ENCODE measurements at places on chromosomes 7 and 10.

DNA sequence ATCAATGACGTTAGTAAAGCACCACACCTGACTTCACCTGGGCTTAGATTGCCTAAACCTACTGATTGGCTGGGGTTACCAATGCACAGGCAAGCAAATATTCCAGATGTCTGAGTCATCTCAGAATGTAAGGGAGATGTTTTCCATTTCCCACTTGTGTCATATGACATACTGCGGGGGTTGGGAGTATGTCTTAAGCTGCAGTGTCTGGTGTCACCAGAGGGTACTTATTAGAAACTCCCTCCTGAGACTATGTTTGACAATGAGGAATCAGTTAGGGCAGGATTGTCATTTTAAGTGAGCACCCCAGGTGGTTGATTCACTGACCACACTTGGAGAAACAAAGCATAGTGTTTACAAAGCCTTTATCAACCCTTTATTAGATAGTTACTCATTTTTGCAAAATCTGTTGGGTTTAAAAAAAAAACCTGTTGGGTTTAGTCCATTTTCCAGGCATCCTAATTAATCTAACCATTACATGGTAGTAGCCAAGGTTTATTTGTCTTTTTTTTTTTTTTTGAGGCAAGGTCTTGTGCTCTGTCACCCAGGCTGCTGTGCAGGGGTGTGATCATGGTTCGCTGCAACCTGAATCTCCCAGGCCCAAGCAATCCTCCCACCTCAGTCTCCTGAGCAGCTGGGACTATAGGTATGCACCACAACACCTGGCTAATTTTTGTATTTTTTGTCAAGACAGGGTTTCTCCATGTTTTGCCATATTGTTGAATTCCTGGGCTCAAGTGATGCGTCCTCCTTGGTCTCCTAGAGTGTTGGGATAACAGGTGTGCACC, 72.5 kb downstream of the CDK6 start:
- DNase-seq: no peak

- DNase-seq: no peak
These were observed 47.5 kb downstream of the ZNF680 start for GRCh38 chr7:64515330-64515729.

DNA sequence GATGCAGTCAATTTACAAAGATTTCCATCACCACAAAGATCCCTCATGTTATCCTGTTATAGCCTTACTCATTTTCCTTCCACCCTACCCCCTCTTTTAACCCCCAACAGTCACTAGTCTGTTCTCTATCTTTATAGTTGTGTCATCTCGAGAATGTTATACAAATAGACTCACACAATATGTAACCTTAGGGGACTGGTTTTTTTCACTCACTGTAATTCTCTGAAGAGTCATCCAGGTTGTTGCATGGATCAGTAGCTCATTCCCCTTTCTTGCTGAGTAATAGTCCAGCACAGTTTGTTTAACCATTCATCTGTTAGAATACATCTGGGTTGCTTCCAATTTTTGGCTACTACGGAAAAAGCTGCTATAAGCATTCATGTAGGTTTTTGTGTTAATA, 121.1 kb upstream of the PDE1C start:
- DNase-seq: no peak

GRCh38 chr7:111763221-111763801, 201.0 kb upstream of the IMMP2L start:
- DNase-seq: peak; percentile 73

DNA sequence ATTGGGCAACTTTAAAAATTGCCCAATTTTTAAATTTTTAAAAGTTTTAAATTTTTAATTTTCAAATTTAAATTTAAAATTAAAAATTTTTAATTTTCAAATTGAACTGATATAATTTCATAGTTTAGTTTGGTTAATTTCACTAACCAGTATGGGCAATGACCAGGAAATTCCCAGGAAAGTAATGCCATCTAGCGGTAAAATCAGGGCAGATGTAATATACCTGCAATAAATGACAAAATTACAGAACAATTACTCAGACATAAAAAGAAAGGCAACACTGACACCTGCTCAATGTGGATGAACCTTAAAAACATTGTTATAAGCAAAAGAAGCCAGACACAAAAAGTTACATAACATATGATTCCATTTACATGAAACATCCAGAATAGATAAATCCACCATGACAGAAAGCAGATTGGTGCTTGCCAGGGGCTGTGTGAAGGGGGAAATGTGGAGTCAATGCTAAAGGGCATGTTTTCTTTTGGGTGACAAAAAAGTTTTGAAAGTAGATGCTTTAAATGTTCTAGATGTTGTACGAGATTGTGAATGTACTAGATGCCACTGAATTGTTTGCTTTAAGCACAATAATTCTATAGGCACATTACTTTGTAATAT, 28.6 kb upstream of the SLC16A12 start:
- DNase-seq: peak; percentile 0

Data from NCI-H526 treated with DMSO at 0.1 percent for 48 hours (cell line).